CD4-positive, alpha-beta T cell treated with Interleukin-17A for 1 hour (primary cell): ENCODE measurements at places on chromosomes 6 and 20.

DNA sequence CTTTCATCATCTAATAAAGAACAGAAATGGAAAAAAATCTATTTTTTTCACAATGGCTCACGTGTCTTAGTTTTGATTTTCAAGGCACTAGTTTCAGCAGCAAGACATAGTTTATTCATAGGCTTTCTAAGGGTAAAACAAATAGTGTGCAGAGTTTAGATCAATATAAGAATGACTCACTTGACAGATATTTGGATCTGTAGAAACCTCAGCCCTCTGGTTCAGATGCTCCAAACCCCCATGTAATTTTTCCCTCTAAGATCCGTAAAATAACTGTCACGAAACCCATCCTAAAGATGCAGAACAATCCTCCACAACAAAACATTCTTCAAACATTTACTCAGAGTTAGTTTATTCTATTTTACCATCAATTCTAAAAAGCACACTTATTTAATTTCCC, 43.4 kb downstream of the IYD start:
- DNase-seq = no peak

- DNase-seq = no peak
Measured at GRCh38 chr6:18215436-18215835, 48.9 kb downstream of the DEK start.

GRCh38 chr20:61220626-61221325, 31.3 kb upstream of the CDH4 start:
- no peak for DNase-seq

DNA sequence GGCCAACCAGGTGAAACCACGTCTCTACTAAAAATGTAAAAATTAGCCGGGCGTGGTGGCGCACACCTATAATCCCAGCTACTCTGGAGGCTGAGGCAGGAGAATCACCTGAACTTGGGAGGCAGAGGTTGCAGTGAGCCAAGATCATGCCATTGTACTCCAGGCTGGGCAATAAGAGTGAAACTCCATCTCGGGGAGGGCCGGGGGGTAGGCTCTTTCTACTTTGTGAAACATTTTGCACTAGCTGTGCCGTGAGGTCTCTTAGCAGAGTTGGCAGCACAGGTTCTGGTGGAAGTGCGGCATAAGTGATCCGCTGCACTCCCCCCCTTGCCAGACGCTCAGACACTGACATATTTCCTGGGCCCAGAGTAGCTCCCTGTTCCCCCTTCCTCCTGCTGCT, 24.5 kb downstream of the PSMG4 start:
- no peak for DNase-seq

DNA sequence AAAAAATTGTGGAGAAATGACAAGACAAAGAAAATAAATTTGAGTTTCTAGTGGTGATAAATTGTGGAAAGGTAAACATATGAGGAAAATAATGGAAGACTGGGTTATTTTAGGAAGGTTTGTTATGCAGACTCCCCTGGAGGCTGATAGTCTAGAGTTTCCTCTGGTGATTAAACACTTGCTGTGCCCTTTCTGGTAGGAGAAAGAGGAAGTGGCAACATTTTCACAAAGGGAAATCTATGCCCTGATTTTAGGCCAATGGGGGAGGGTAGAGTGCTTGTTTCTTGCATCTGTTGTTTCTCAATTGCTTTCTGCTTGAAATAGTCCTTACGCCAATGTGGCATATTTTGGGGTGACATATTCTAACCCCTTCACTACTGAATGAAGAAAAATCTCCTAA, 129.1 kb upstream of the DOK5 start:
- no peak for DNase-seq

GRCh38 chr6:111615916-111616612, 10.4 kb upstream of the TRAF3IP2 start:
- no peak for DNase-seq

DNA sequence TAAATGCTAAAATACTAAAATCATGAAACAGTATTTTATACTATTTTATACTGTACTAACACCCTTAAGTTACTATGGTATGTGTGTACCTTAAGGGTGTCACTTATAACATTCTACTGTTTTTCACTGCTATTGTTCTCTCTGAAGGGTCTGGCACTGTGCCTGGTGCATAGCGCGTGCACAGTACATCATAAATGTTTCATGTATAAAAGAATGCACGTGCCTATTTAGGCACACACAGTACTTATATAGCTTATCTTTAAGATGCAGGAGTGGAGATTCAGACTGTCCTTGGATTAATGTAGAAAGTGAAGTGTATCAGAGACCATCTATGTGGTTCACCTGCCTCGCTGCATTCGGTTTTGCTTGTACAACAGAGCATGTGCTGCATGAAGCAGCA, 64.0 kb upstream of the SGK1 start:
- DNase-seq = no peak

GRCh38 chr6:131758920-131759319, 48.1 kb upstream of the CTAGE9 start:
- DNase-seq = no peak

DNA sequence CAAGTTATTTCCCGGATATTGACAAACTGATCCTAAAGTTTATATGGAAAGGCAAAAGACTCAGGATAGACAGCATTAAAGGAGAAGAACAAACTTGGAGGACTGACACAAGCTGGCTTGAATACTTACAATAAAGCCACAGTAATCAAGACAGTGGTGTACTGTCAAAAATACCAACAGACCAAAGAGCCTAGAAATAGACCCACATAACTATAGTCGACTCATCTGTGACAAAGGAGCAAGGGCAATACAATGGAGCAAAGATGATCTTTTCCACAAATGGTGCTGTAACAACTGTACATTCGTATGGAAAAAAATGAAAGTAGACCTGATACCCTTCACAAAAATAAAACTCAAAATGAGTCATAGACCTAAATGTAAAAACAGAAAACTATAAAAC, 46.0 kb downstream of the ABHD12 start:
- no peak for DNase-seq

DNA sequence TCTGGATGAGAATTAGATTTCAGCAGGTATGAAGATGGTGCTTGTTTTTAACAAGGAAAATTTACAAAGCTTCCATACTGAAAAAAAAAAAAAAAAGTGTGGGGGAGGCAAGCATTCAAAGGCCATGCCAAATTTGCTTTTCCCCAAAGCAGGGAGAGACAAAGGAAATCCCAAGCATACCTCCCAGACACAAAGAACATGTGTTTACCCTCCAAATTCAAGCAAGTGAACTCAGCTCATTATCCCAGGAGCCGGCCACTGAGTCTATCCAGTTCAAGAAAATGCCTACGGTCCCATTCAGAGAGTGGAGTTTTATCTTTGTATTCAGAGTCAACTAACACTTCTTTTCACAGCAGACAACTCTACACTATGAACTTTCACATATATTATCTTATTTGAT, 102.7 kb upstream of the ID4 start:
- DNase-seq = no peak

DNA sequence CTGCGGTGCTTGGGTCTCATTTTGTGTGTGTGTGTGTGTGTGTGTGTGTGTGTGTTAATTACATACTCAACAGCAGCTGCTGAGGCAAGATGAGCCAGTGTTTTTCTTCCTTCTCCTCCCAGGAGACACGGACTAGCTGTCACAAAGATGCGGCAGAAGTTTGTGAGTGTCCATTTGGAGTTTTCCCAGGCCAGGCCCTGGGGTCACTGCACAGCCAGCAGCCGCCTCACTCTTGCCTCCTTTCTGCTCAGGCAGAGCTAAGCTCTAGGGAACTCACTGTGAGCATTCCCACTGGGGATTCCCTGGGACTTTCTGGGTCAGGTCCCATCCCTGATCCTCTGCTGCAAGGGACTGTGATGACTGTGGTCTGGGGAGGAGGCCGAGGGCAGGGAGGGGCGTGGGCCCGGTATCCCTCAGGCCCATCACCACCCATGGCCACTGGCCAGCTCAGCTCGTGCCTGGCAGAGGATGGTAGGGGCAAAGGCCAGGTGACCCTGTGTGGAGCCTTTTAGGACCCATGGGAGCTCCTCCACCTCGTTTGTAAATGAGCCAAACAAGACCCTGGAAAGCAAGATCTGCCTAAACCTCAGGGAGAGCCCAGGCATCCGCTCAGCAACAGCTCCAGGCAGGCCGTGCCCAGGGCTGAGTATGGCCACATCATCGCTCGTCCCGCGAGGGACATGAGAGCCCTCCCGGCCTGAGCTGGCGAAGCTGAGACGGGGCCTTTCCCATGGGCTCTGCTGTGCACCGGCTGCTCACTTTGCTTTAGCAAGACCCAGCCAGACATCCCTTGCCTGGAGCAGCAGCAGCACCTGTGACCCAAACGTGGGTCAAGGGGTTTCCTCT, 102.0 kb downstream of the PSMB1 start:
- no peak for DNase-seq

DNA sequence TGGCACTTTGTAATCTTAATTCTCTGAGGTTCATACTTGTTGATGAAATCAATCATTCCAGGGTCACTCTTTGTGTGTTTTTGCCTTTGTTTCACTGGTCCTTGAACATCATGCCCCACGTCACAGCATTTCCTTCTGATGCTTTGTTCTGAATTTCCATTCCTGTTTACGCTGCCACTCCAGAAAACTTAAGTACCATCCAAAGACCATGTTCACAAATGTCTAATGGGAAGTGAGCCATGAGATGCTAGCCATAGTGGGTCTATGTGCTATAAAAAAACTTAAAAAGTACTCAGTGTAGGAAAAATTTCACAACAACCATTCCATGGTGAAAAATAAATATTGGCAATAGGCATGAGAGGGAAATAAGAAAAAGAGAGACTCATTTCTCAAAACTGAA, 232.0 kb downstream of the IBTK start:
- DNase-seq = no peak

DNA sequence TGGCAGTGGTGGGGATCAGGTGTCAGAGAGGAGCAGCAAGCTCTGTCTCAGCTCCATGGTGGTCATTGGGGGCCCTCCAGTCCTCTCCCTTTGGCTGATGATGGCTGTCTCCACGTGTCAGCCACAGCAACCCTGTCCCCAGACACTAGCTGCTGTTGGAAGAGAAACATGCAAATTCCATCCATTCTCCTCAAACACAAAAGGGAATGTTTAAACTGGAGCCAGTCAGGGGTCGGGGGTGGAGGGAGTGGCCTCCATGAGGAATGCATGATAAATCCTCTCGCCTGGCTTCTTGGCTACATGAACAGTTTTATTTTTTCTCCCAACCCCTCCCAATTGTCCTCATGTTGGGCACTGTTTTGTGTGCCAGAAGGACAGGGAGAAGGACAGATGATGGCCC, 86.4 kb downstream of the EDN3 start:
- no peak for DNase-seq

DNA sequence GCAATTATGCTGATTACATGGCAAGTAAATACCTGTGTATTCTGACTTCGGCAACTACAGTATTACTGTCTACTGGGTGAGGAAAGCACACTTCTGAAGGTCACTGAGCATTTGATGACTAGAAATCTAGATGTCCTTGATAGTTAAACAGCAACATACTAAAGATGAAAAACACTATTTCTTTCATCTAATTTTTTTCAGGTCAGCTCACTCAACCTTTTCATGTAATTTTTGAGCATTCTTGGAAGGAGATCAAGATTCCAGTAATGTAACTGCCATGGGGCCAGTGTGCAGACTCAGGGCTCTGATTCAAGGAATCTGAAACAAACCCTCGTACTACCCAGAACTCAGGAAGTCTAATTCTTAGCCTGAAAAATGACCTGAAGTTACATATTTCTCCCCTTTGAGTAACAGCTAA, 222.6 kb upstream of the TAB2 start:
- no peak for DNase-seq

GRCh38 chr20:31607640-31608250, 2.7 kb downstream of the ID1 start:
- no peak for DNase-seq

DNA sequence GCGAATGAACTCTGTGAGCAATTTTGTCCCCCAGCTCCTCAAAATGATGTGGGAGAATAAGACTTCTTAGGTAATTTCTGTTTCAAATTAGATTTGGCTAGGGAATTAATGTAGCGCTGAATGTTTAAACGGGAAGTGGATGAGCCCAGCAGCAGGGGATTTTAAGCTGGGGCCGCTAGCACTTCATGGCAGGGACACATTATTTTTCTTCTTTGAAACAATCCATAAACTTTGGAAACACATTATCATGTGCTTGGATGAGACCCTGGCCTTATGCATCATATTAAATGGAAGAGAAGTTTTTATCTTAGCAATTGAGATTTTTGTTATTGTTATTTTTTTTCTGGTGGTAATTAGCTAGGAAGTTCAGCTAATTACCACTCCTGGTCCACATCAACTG, 74.2 kb upstream of the FUCA2 start:
- no peak for DNase-seq

GRCh38 chr6:1679688-1680068, 70.0 kb downstream of the FOXC1 start:
- DNase-seq = no peak

DNA sequence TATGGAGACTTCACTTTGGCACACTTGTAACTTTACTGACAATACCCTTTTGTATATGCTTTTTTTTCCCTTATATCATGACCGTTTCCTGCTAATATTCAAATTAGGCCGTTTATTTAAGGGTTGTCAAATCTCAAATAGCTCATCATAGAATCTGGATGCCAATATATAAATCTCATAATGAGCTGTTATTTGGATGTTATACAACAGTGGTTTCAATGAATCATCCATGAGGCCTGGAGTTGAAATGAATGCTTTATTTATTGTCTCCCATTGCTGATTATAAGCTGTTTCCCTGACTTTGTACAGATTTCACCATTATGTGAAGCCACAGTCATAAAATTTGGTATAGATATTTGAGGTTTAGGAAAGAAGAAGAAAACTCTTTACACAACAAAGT, 256.1 kb downstream of the PLCB1 start:
- no peak for DNase-seq

DNA sequence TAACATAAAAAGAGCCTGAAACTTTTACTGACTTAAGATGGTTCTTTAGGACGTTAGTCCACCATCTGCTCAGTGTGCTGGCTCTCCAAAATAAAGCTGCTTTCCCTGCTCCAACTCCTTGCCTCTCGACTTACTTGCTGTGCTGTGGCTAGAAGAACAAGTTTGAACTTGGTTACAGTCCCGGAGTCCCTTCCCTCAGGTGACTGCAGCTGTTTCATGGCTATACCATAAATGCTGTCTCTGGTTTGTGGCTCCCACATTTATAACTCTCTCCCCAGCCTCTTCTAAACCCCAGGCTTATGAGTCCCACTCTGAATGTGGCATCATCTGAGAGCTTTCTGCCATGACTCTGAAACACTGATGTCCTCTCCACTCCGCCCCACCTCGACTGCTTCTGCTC, 306.4 kb upstream of the PRND start:
- DNase-seq = no peak

GRCh38 chr6:52245425-52245824, 1.1 kb upstream of the IL17F start:
- no peak for DNase-seq
